ENCODE measurements at places on chromosomes 3 and 15. TPM values are rescaled to one million over a fixed set of nuclear protein-coding genes. Genes with fewer than 3 reads are reported as not detected.

DNA sequence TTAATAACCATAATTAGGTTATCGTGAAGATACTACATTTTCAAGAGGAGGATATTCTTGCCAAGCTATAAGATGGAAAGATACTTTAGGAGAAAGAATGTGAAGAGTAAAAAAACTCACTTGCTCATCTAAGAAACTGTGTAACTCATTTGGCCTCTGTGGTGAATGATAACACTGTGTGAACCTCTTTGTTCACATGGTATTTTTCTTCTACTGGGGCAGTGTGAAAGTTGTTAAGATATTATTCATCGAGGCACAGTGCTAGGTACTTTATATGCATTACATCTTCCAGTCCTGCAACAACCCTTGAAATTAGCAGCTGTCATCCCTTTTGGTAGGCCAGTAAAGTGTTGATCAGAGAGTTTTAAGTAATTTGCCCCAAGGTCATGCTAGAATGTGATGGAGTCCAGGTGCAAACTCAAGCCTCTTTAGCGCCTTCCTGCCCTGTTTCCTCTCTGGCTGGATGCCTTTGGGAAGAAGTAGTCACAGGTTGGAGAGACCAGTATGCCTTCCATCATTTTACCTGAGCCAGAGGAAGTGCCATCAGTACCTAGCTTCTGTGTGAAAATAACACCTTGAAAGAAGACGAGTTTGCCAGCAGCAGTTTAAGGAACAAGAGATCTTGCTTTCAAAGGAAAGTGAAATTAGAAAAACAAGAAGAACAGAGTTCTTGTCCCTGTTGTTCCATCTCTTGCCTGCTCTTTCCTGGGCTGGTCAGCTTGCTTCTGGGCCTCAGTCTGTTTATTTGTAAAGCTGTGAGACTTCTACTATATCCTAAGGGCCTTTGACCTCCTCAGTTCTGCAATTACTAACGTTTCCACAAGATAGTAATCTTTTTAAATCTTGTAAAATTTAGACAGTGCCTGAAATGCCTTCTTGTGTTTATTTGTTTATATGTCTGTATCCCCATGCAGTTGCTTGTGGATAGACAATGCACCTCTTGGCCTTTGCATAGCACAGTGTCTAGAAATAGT is 179.3 kb downstream of the FNDC3B start:
- H3K4me1 ChIP-seq = peaks cover 26% of the 10 kb centered on the region
- H3K27me3 ChIP-seq = no peaks in the 10 kb centered on the region
- H3K4me3 ChIP-seq = no peak overlapping the region
- peaks cover 1% of the 10 kb centered on the region for H3K36me3 ChIP-seq

- peaks cover 4% of the 10 kb centered on the region for H3K36me3 ChIP-seq
- no peak overlapping the region for H3K27ac ChIP-seq
- no peaks in the 10 kb centered on the region for H3K4me1 ChIP-seq
- no peak overlapping the region for H3K4me3 ChIP-seq
Observed at GRCh38 chr15:40006003-40006402, 33.0 kb downstream of the SRP14 start.

DNA sequence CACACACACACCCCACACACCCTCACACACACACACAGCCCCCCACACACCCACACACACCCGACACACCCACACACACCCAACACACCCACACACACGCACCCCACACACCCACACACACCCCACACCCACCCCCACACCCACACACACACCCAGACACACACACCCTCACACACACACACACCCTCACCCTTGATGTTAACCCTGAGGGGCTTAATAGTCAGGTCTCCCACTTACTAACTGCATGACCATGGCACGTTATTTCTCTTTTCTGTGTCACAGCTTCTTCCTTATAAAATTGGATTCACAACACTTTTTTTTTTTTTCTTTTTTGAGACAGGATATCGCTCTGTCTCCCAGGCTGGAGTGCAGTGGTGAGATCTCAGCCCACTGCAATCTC is 2.8 kb downstream of the GRM2 start:
- H3K36me3 ChIP-seq = peaks cover 2% of the 10 kb centered on the region
- H3K27me3 ChIP-seq = peaks cover 11% of the 10 kb centered on the region
- no peak for DNase-seq
- peaks cover 23% of the 10 kb centered on the region for H3K4me1 ChIP-seq

DNA sequence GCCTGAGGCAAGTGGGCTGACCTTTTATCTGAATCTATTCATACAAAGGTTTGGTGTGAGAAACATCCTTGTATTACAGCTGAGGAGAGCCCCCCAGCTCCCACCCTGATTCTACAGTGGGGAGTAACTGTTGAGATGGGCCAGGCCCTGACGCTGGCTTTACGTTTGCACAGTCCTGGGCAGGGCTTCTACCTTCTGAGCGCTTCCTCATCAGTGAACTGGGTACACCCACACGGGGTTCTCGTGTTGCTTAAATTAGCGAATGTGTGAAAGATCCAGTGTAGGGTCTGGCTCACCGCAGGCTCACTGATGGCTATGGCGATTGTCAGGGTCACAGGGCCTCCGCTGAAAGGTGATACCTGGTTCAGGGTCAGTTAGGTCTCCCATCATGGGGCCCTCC is 7.3 kb upstream of the GHRL start:
- H3K4me1 ChIP-seq = peaks cover 17% of the 10 kb centered on the region
- peaks cover 6% of the 10 kb centered on the region for H3K36me3 ChIP-seq
- no peak overlapping the region for H3K4me3 ChIP-seq
- no peaks in the 10 kb centered on the region for H3K27me3 ChIP-seq
- peak overlapping the region; percentile 87 for H3K27ac ChIP-seq

POLQ gene
- 17.9 TPM for total RNA-seq

SCN11A gene
- 0.44 TPM for total RNA-seq

ENTPD3 gene
- total RNA-seq = not detected
